Stimulated activated CD4-positive, alpha-beta T cell treated with anti-CD3 and anti-CD28 coated beads, Interleukin-15, amount 100 ng/mL, for 1 hour (primary cell): ENCODE measurements at places on chromosomes 1 and 21.

GRCh38 chr1:108130794-108131193 lies 69.3 kb downstream of the SLC25A24 start:
- no peak for DNase-seq

GRCh38 chr1:195462646-195463045 lies 1145.6 kb downstream of the KCNT2 start:
- no peak for DNase-seq

DNA sequence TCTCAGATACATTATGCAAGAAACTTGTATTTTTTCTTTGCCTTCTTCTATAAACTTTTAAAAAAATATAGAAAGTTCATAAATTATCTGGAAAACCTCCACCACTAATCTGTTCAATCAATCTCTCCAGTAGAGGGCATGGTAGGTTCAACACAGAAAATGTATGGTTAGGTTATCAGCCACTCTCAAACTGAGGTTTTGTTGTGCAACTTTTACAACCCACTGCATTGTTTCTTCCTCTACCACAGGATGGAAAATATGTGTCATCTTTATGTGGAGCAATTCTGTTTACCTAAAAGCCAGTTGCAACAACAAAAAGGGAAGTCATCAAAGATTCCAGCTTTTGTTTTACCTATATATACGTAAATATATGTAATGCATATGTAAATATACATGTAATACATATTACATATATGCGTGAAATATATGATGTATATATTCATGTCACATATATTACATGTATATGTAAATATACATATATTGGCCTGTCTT lies 3.0 kb upstream of the RGS2 start:
- no peak for DNase-seq

GRCh38 chr1:111735858-111736544 lies 3.2 kb downstream of the INKA2 start:
- DNase-seq = no peak

DNA sequence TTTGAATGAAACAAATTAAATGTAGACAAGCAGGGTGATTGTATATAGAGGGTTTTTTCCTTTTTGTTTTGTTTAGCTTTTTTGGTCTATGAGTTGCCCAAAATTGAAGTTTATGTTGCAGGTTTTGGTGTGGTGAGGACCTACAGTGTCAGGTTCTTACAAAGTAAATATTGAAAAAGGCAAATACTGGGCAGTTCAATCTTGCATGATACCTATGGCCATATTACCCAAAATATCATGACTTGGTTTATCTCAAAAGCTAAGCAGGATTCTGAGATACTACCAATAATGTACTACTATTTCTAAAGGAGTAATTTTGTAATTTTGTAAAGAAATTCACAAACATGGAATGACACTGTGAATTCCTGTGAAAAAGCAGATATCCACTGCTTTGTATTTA lies 1.8 kb downstream of the DNAJB4 start:
- no peak for DNase-seq

- no peak for DNase-seq
These were observed 91.7 kb downstream of the ATG4C start for GRCh38 chr1:62875676-62876075.

GRCh38 chr21:44697811-44698734 lies 1.1 kb downstream of the KRTAP10-12 start:
- DNase-seq = no peak

DNA sequence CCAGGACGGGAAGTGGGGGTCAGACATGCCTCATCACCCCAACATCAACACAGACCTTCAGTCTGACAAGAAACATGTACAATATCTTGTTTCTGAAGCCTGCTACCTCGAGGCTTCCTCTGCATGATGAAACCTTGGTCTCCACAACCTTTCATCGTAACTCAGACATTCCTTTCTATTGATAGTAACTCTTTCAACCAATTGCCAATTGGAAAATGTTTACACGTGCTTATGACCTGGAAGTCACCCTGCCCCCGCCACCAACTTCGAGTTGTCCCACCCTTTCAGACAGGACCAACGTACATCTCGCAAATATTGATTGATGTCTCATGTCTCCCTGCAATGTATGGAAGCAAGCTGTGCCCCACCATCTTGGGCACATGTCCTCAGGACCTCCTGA lies 159.5 kb downstream of the ETS2 start:
- DNase-seq = no peak

GRCh38 chr21:18253221-18253620 lies 8.6 kb downstream of the CHODL start:
- no peak for DNase-seq
